ENCODE measurements at places on chromosomes 11 and 22.

- no peak for DNase-seq
These were observed 8.3 kb downstream of the GAS2 start for GRCh38 chr11:22674470-22675439.

GRCh38 chr22:49503321-49503720 lies 324.4 kb downstream of the BRD1 start:
- no peak for DNase-seq

GRCh38 chr11:102929972-102930371 lies 25.6 kb downstream of the MMP13 start:
- DNase-seq: peak; percentile 84

GRCh38 chr11:65726660-65727059 lies 6.1 kb upstream of the RNASEH2C start:
- DNase-seq: no peak

- no peak for DNase-seq
These were observed at the start of gene PARVG for GRCh38 chr22:44180706-44181032. Gene PARVG, plus strand, starts transcription at chr22:44180925. Its CDS starts 2,405 bp downstream, at chr22:44183330.

- no peak for DNase-seq
These were observed 7.6 kb downstream of the FXYD2 start for GRCh38 chr11:117816846-117817367.

DNA sequence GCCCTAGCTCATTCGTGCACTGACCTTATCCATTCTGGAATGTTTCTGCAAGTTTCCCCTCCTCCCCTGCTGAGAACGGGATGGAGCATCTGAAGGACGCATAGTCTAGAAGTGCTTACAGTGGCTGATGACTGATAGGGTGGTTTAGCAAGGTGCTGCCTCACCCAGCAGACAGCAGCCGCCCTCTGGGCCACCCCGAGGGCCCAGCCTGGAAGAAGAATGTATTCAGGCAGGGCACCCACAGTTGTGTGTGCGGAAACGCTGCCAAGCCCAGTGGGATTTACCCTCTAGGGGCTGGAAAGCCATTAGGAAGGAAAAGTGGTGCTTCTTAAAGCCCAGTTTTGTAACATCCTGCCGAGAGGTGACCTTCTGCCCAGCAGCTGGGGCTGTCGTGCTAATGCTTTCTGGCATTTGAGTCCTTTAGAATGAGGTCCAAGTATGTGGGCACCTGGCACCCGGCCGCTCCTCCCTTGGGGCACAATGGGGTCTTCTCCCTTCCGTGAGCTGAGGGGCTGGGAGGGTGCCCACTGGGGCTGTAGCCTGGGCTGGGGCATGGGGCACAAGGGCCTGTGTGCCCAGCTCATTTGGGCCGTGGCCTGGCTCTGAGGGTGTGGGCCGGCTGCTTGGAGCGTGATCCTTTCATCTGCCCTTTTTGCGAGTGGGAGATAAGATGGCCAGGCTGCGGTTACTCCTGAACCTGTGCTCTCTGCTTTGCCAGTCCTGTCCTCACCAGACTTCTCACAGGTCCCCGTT lies 14.4 kb downstream of the FBLN1 start:
- no peak for DNase-seq

GRCh38 chr22:22025320-22026156 lies 43.0 kb upstream of the TOP3B start:
- DNase-seq: no peak

- no peak for DNase-seq
These were observed 741 bp downstream of the PHRF1 start for GRCh38 chr11:576811-577610.

GRCh38 chr22:40957601-40958000 lies 6.4 kb downstream of the RBX1 start:
- DNase-seq: no peak

DNA sequence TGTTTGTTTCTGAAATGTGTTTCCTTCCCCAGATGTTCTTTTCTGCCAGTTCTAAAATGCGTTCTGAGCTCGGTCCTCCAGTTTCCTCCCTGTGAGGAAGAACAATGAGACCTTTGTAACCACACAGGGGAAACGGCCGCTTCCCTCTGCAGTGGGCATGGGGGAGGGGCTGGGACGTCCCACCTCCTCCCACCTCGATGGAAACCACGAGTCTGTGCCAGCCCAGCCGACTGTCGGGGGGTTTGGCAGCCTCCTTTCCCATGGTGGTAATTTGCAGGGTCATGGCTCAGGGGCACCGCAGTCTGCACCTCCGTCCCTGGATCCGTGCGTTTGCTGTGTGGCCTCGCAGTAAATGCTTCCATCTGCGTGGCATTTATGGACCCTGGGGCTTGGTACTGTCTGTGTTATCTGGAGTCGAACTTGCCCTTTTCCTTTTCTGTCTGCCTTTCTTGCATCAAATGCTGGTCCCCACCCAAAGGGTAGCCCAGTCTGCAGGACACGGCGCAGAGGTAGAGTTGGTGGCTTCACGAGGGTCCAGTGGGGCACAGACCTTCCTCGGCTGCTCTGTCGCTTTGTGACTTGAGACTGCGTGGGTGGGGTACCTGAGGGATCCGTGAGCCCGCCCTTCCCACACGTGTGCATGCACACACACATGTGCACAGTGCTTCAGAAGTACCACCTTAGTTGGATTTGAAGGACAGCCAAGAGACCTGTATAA lies 16.1 kb downstream of the LRP5 start:
- peak; percentile 52 for DNase-seq

DNA sequence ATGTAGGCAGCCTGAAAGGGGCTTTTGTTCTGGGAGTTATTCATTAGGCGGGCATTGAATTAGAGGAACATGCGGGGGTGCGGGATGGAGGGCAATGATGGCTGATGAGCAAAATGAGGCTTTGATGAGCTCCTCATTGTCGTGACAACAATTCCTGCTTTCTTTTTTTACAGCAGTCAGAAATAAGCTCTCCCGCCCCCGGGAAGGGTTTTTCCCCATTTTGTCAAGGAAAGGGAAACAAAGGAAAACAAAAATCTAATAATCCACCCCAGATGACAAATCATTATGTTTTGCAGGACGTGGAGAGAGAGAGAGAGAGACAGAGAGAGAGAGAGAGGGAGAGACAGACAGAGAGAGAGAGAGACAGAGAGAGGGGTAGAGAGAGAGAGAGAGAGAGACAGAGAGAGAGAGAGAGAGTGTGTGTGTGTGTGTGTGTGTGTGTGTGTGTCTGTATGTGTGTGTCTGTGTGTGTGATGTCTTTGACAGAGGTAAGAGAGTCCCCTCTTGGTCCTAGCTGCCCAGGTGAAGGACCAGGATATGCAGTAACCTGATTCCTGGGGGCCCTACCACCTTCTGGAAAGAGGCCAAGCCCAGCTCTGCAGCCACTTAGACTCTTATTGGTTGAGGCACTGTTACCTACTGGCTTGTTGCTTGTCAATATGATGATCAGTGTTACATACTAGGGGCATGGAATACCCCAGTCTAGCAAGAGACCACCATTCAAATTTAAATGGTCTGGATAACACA lies 46.7 kb upstream of the PARVA start:
- DNase-seq: peak; percentile 15

GRCh38 chr11:8693010-8693551 lies 10.5 kb downstream of the RPL27A start:
- no peak for DNase-seq

GRCh38 chr11:111938687-111939160 lies 1.6 kb downstream of the DIXDC1 start:
- peak; percentile 35 for DNase-seq

DNA sequence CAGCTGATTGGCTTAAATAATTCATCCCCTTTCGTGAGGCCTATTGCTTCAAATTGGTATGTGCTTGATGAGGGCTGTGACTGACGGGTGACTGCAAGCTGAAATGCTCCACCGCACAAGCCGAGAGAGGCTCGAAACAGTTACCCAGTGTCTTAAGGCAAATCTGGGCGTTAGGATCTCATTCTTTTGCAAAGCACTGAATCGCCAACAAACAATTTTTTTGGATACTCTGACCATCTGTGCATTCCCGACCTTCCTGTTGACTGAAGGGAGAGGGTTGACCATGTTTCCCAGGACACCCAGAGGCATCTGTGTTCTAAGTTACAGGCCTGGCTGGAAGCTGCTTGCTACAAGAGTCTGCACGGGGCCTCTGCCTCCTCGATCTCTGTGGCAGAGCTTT lies 32.1 kb downstream of the CACNG2 start:
- DNase-seq: no peak

GRCh38 chr11:120555433-120555773 lies 43.9 kb downstream of the GRIK4 start:
- DNase-seq: no peak

DNA sequence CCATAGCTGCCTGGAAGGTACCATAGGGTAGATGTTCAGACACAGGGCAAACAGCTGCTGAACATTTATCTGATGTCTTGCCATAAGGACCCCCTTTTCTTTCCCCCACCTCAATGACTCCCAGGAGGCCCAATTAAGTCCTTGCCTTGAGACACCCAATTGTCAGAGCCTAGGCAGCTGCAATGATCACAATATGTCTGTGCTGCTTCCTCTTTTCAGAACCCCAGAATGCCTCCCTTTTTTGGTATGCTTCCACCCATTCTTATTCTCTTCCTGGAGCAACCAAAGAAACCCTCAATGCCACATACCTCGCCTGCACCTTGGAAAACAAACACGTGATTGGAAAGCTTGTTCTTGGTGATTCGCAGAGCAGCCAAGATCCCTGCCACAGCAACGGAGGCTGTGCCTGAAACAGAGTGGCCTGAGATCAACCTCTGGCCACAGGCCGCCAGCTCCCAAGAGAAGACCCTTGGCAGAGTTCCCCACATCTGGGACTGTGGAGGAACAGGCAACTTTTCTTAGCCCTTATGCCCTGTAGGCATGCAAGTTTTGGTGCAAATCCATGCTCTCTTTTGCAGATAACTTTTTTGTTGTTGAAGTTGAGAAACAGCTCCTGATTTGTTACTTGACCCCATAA lies 75.4 kb downstream of the CCDC81 start:
- DNase-seq: no peak

GRCh38 chr11:114281388-114281956 lies 14.7 kb upstream of the NNMT start:
- no peak for DNase-seq

GRCh38 chr22:37195921-37196320 lies 7.9 kb upstream of the C1QTNF6 start:
- no peak for DNase-seq

DNA sequence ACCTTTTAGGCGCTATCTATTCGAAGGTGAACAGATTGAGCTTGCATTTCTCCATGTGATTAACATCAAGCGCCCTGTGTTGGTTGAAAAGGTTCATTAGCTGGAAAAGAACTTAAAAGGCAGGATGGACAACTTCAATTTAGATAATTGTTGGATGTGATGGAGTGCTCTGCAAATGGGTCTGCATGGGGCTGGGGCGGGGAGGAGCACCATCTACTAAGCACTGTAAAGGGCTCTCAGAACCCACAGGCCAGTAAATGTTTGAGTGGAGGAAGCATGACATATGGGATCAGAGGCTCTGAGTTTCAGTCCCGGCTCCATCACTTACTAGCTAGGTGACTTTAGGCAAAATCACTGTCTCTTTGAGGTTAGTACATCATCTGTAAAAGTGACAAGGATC lies 28.2 kb downstream of the ARL14EP start:
- DNase-seq: no peak

DNA sequence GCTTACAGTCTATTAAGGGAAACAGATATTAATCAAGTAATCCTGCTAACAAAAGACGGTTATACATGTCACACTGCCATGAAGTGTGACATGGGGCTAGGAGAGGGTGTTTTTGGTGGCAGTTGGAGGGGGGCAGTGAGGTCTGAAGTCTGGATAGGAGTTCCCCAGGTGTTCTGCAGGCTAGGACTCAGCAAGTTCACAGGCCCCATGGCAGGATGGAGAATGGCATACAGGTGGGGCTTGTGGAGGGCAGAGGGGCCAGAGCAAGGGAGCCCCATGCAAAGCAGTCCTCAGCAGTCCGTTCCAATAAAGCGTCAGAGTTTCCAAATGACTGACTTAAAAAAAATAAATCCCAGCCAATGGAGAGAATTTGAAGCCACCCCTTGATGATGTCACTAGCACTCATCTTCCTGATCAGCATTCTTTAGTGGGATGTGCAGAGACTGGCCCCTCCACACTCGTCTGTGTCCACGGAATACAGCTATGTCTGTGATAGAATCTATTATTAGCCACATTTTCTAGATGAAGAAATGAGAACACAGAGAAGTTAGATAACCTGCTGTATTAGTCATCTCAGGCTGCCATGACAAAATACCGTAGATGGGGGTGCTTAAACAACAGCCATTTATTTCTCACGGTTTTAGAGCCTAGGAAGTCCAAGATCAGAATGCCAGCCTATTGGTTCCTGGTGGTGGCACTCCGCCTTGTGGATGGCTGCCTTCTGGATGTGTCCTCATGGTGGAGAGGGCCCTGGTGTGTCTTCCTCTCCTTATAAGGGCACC lies 32.6 kb downstream of the PRDM11 start:
- DNase-seq: no peak

GRCh38 chr11:19984048-19984742 lies 176.1 kb downstream of the DBX1 start:
- no peak for DNase-seq
